Astrocyte of the cerebellum (primary cell): ENCODE measurements at places on chromosomes 2 and 18.

- no peak for DNase-seq
Observed at GRCh38 chr2:8290771-8291352, 391.0 kb upstream of the ID2 start.

DNA sequence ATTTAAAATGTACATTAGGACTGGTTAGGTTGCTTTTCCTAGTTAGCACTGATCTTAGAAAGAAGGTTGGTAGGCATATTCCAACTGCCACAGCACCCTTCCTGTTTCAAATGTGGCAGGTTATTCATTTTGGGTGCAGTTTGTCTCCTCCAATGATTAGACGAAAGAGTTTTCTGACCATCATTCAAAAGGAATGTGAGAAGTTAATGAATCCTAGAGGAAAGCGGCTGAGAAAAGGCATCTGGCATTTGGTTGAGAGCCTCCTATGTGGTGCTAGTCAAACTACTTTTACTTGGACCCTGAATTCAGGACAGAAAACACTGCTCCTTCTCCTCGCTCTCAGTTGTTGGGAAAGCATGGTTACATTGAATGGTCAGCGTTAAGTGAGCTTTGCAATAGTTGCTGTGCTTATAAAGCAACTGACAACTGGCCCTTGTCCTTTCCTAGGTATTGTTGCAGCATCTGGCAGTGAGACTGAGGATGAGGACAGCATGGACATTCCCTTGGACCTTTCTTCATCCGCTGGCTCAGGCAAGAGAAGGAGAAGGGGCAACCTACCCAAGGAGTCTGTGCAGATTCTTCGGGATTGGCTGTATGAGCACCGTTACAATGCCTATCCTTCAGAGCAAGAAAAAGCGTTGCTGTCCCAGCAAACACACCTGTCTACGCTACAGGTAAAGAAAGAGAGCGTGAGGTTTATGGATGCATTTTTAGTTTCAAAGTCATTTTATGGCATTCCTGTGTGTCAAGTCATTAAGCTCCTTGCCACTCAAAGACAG is 6.1 kb downstream of the TGIF1 start:
- DNase-seq = no peak

DNA sequence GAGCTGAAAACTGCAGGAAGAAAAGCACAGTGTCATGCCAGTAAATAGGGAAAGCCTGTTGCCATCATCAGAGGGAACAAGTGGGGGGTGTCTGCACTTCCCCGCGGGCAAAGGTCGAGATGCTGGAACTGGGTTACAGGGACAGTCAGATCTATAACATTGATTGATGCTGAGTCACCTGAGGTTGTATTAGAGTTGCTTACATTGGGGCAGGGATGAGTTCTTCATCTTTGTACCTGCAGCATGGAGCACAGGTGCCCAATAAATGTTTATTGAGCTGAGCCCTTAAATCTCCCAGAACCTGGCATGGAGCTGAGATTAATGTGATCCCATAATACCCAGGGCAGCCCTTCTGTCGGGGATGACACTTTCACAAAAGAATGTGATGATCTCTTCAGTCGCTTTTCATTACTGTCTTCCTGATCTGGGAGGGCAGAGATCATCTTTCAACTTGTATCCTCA is 5.9 kb upstream of the RNF152 start:
- no peak for DNase-seq

GRCh38 chr2:134722728-134723127 is 3.9 kb upstream of the TMEM163 start:
- no peak for DNase-seq

DNA sequence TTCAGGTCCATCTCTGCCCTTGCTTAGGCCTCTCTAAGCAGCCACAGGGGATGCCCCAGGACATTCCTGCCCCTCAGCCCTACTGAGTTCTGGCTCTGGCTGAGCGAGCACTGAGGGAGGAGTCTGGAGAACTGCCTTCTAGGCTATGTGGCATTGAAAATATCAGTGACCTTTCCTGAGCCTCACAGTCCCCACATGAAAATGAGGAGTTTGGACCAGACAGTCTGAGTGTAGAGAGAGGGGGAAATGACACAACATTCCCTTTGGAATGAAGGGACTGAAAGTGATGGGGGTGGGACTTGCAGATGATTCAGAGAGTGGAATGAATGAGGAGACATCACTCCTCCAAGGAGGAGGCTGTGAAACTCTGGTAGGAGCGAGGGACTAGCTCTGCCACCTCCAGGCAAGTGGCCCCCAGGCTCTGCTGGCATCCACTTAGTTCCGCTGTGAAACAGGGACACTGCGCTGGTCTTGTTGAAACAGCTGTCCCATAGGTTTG is 8.0 kb downstream of the TNS1 start:
- no peak for DNase-seq

GRCh38 chr2:55550368-55551102 is 31.0 kb downstream of the CFAP36 start:
- peak; percentile 87 for DNase-seq

DNA sequence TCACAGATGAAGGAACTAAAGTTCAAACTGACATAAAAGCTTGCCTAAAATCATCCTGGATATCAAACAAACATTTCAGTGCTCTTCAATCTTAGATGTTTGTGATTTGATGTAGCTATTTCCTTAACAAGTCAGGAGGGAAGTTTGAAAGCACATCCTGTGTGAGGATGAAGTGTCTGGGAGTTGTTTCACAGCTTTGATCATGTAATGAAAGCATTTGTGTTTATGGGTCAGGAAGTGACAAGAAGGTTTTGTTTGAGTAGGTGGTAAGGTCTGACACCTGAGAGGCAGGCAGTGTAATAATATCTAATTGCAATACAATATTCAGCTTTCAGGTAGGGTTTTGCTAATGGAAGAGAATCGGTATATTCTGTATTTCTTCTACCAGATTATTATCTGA is 26.0 kb upstream of the CSRNP3 start:
- no peak for DNase-seq

DNA sequence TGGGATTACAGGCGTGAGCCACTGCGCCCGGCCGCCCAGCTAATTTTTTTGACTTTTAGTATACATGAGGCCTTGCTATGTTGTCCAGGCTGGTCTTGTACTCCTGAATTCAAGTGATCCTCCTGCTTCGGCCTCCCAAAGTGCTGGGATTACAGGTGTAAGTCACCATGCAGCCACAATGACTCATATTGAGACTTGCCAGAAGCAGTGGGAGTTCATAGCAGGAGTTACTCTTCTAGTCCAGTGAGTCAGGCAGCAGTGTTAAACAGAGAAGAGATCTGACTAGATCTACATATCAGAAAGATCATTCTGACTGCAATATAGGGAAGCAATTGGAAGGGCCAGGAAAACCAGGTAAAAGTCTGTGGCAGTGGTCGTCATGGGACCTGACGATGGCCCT is 1.5 kb upstream of the FLACC1 start:
- DNase-seq = peak; percentile 75

DNA sequence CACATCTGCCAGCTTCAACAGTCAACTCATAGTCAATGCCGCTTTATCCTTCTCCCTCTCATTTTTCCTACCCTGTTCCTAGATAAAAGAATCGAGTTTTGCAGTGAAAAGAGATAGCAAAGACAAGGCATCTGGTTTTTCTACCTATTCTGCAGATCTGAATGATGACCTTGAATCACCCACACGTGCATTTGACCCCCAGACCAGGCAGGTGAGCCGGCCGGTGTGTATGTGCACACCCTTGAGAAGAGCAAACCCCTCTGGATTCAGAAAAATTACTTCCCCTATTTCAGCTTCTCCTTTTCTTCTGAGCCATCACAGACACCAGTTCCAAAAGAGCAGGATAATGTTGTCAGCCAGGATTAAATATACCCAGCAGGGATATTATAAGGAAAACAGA is 115.6 kb upstream of the ST6GAL2 start:
- DNase-seq = no peak

DNA sequence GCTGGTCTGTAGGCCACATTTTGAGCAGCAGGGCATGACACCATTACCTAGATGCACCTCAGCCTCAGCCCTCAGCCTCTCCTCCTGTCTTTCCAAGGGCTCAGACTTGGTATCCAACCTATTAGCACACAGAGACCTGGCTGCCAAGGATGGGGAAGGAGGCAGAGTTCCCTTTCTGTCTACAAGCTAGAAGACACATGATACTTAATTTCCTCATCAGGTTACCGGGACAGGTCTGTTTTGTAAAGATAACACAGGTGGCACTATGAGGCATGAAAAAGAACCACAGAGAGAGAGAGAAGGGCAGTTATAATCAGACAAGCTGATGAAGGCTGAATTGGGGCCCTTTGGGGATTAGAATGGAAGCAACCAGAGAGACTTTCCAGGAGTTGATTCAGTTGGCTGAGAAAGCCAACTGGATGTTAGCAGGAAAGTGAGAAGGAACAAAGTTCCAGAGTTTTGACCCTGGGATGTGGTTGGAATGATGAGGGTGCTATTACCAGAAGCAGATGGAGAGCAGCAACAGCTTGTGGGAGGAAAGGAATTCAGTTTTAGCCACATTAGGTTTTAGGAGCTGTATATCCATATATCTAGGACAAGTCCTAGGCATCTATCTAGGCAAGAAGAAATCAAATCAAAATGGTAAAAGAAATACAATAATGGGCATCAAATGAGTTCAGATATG is 46.0 kb upstream of the RMND5A start:
- no peak for DNase-seq

GRCh38 chr2:241088376-241088775 is 13.7 kb downstream of the MTERF4 start:
- DNase-seq = no peak

GRCh38 chr18:21453511-21453901 is 147.0 kb downstream of the ESCO1 start:
- DNase-seq = no peak

DNA sequence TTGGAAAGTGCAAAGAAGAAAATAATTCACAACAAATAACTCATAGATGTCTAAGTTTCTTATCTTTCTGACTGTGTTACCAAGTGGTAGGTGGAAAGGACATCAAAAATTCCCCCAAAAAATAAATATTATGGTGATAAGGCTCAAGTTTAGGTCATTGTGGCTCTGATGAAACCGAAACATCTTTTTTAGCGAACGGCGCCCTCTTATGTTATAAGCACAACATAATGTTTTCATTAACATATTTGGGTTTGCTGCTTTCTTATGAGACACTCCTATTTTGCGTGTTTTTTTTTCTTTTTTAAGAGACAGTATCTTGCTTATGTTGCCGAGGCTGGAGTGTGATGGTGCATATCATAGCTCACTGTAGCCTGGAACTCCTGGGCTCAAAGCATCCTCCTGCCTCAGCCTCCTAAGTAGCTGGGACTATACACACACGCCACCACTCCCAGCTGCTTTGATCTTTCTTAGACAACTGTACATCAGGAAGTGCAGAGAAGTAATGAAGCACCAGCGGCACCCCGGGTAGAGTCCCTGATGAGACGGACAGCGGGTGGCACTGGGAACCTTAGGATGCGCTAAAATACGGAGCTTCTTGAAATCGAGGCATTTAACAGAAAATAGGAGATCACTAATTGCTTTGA is 38.5 kb upstream of the SLC35G4 start:
- DNase-seq = peak; percentile 8

DNA sequence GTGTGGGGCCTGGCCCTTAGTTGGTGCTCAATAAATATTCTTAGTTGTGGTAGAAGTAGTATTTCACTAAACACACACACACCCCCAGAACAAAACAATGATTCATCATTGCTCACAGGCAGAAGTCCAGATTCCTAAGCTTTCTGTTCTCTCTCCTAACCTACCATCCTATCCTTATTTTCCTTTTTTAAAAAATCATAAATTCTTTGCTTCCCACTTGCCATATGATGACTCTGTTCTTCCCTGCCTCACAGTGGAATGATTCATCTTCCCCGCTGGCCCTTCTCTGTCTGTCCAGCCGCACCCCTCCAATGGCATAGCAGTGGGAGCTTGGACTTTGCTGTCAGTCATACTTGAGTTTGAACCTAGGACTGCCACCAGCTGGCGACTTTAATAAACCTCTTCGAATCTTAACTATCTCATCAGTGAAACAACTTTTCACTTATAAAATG is 5.2 kb downstream of the EML6 start:
- DNase-seq = peak; percentile 47

DNA sequence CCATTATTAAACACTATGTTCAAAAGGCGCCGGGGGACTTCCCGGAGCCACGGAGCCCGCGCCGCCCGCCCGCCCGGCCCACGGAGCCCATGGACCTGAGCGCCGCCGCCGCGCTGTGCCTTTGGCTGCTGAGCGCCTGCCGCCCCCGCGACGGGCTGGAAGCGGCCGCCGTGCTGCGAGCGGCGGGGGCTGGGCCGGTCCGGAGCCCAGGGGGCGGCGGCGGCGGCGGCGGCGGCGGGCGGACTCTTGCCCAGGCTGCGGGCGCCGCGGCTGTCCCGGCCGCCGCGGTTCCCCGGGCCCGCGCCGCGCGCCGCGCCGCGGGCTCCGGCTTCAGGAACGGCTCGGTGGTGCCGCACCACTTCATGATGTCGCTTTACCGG is 197 bp downstream of the GDF7 start:
- no peak for DNase-seq

DNA sequence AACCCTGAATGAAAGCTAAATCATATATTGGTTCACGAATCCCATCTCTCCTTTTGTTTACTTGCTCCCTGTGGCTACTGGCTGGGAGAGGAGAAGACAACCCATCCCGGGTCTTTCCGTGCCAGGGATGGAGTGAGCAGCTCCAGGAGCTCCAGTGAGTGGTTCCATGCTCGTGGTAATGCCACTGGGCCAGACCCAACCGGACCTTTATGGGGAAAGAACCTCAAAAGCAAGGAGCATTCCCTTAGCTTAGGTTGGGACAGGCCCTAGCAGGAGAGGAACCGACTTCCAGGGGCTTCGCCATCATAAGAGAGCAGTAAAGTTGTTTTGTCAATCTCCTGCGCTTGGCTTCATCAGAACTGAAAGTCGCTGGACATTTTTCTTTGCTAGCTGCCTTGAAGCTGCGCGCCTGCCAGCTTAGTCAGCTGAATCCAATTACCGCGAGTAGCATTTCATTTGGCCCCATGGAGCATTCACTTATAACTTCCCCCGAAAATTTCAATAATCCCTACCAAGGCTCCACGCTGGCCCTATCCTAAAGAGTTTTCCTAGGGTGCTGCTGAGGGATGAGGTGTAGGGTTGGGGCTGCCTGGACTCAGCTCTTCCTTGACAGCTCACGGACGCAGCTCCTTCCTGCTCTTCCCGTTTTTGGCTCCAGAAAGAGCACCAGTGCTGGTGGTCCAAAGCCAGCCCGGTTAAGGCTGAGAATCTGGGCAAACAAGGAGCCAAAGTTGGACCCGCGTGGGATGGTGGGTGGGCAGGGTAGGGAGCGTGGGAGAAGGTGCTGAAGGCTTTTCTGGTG is 4.9 kb downstream of the HOXD3 start:
- no peak for DNase-seq

DNA sequence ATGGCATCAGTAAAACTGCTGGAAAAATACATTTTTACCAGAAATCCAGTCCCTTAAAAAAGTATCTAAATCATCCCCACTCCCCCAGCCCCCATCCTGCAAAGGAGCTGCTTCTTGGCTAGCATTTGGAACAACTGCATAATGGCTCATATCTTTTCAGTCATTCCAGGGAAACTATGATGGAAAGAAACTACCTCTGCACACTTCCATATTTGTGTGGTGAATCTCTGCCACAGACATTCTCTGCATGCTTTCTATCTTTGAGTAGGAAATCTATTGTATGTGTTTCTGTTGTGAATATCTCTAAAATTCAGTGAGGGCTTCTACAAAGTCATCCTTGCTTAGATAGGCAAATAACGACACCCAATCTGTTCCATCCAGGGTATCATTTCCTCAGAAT is 632.3 kb downstream of the LRP1B start:
- peak; percentile 15 for DNase-seq

- DNase-seq = no peak
Observed at GRCh38 chr2:12930391-12930790, 213.7 kb downstream of the TRIB2 start.

- no peak for DNase-seq
Observed at GRCh38 chr18:57518533-57518932, 68.0 kb downstream of the FECH start.
